ENCODE measurements at places on chromosomes 4 and X.

GRCh38 chr4:40923316-40924095 is 173.8 kb downstream of the NSUN7 start:
- no peak for DNase-seq

DNA sequence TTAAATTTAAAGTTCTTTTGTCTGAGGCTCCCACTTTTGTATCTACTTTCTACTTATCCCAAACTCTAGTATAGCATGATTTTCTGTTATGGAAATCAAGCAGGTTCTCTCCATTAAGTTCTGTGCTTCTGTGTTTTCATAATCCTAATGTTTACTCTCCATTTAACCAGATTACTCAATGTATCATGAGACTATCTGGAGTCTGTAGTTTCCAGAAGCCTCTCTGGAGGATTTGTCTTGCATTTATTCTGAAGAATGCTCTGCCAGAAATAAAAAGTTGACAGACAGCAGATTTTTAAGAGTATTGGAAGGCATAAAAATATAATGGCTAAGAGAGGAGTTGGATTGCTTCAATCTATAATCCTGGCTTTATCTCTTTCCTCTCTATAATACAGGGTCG is 39.2 kb upstream of the PLS3 start:
- no peak for DNase-seq

GRCh38 chr4:82765134-82765533 is 33.5 kb downstream of the SCD5 start:
- DNase-seq, result no peak

GRCh38 chrX:103585411-103586313 is at the start of gene TCEAL4:
Gene TCEAL4 (plus strand): TSS chrX:103585515. CDS start chrX:103586676, 1,161 bp downstream.
- peak; percentile 11 for DNase-seq

- no peak for DNase-seq
These were observed 708 bp downstream of the INTS12 start for GRCh38 chr4:105707782-105708180.

DNA sequence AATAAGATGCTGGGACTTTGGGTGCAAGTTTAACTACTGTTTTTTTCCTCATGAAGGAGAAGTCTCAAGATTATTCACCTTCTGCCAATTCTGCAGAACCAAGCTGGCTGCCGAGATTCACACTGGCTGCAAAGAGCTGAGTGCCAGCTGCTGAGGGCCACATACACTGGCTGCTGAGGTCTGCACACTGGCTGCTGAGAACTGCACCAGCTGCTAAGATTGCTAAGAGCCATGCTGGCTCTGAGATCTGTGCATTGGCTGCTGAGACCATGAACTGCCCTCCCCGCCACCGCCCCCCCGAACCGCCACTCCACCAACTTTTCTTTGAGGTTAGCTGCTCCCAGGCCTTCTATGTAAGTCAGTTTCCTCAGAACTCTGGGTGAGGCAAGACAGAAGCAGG is 330.3 kb downstream of the CBLL2 start:
- no peak for DNase-seq

DNA sequence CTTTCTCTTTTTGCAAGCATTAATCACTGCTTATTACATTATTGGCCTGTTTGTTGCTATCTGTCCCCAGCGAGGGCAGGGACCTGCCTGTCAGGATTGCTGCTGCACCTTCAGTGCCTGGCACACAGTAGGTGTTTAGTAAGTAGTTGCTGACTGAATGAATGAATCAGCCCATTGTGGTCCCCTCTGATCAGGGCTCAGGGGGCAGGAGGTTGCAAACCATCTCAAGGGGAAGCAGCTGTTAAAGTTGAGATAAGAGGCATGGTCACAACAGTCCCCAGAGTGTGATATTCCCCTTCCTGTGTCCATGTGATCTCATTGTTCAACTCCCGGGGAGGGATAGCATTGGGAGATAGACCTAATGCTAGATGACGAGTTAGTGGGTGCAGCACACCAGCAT is 85.4 kb downstream of the WFS1 start:
- no peak for DNase-seq

GRCh38 chr4:140152751-140153418 is 1.1 kb downstream of the MAML3 start:
- peak; percentile 14 for DNase-seq

DNA sequence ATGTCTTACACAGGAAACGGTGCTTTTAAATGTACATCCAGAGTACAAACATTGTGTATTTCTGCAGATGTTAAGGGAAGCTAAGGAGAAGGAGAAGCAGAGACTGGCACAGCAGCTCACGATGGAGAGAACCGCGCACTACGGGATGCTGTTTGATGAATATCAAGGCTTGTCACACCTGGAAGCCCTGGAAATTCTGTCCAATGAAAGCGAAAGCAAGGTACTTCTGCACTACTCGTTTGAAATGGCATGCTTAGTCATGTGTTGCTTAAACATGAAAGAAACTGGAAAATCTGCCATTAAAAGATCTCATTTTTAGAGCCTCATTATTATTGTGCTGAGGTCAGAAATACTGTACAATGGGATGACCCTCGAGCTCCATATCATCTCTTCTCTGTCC is 47.2 kb downstream of the FAM114A1 start:
- no peak for DNase-seq

- no peak for DNase-seq
These were observed 509.3 kb downstream of the CENPC start for GRCh38 chr4:67035986-67036385.

GRCh38 chr4:140930557-140930956 is 174.4 kb upstream of the TBC1D9 start:
- DNase-seq, result no peak

GRCh38 chrX:12505127-12505526 is 286.1 kb upstream of the PRPS2 start:
- no peak for DNase-seq

GRCh38 chrX:10534611-10535010 is 85.8 kb downstream of the MID1 start:
- no peak for DNase-seq

- DNase-seq, result no peak
These were observed 108.8 kb downstream of the NAA11 start for GRCh38 chr4:79217025-79217424.

DNA sequence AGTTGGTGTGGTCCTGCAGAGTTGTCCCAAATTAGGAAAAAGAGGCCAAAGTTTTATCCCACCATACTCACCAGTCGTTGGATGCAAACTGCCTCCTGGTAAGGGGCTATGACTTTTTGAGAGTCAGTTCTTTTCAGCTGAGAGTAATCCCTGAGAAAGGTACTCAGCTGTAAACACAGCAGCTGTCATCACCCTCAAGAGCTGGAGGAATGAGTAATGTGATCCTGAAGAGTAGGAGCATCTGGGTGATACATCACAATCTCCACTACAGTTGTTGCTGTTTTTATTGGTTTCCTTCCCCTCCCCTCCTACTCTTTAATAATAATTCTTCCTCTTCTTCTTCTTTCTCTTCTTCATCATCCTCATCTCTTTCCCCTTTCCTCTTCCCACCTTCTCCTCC is 5.7 kb downstream of the MAGEE1 start:
- no peak for DNase-seq

DNA sequence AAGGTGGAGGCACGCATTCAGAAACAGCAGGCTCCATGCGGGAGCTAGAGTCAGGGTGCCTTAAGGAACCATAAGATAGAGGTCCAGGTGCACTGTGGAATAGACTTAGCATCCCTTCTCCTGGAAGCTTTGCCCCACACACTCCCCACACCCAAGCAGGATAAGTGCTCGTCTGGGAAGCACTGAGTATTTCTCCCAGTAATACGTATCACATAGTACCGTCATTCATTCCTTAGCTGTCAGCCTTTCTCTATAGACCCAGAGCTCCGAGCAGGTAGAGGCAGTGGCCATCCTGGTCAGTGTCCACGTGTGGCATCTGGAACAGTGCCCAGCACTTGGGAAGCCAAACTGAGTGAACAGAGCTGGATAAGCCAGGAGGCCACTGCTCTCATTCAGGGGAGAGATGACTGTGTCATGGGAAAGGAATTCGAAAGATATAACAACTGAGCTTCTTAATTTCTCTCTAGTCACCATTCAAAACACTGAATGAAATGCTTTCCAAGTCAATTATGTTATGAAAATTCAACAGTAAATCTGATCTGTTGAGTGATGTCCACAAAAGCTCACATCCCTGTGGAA is 9.9 kb downstream of the APBB2 start:
- peak; percentile 81 for DNase-seq

DNA sequence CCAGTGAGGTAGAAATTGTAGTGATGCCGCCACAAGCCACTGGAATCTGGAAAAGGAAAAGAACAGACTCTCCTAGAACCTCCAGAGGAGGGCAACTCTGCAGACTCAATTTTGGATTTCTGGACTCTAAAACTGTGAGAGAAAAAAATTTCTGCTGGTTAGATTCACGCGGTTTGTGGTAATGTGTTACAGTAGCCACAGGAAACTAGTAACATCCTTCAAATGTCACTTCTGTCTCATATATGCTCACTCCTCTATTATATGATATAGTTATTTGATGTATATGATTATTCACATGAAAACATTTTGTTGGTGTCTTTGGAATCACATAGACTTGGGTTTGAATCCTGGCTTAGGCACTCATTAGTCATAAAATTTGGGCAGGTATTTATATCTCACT is 18.8 kb downstream of the LDOC1 start:
- DNase-seq, result no peak

DNA sequence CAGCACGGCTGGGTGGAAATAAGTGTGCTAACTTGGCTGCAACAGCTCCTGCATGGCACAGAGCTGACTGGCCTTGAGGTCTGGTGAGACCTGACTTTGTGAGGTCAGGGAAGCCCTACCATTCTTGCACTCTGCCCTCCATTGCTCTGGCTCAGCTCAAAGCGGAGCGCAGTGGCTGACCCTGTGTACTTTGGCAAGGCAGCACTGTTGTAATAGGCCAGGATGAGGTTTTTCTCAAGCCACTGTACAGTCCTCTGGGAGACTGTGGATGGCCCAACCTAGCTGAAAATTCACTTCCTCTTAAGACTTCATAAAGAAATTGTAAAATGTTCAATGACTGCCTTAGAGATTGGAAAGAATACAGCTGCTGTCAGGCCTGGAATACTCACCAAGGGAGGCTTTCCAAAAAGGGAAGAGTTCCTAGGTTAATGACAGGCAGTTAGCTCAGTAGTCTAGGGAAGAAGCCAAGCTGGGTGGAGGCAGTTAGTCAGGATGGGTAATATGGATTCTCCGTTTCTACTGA is 129.8 kb downstream of the GUCY2F start:
- DNase-seq, result no peak

DNA sequence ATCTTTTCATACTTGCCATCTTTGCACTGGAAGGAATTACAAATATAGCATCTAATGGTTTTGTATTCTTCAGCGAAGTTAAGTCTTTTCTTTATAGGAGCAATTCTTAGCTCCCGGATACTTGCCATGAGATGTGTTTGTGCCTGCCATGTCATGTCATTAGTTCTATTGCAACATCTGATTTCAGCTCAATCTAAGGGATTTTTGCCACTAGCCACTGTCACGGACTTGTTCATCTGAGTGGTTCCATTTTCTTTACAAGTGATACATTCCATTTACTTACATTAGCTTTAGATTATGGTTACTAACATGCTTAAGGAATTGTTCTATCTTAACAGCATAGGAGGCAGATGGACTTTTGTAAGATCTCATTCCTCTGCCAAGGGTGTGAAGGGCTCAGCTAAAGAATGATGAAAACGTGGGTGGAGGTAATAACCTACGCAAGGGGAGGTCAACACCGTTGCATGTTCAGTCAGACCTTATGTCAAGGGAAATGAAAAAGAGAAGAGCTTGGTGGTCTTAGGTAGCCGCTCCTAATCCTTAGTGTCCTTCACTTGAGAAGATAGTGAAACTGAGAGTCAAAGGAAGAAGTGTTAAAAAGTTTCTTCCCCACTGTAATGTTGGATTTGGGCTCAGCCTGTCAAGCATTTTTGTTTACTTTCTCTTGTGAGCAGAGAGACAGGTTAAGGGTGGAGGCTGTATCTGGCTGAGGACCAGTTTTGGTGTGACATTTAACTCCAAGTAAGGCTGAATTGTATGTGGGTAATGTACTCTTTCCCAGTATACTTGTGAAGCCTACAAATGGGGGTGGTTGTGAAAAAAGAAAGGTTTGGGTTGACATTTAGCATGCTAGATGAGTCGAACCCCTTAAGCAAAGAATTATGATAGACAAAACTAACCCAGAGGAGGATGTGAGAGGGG is 3.6 kb upstream of the KLHL2 start:
- DNase-seq, result no peak

- DNase-seq, result peak; percentile 53
These were observed 41.9 kb downstream of the POLR2B start for GRCh38 chr4:57020467-57021101.

DNA sequence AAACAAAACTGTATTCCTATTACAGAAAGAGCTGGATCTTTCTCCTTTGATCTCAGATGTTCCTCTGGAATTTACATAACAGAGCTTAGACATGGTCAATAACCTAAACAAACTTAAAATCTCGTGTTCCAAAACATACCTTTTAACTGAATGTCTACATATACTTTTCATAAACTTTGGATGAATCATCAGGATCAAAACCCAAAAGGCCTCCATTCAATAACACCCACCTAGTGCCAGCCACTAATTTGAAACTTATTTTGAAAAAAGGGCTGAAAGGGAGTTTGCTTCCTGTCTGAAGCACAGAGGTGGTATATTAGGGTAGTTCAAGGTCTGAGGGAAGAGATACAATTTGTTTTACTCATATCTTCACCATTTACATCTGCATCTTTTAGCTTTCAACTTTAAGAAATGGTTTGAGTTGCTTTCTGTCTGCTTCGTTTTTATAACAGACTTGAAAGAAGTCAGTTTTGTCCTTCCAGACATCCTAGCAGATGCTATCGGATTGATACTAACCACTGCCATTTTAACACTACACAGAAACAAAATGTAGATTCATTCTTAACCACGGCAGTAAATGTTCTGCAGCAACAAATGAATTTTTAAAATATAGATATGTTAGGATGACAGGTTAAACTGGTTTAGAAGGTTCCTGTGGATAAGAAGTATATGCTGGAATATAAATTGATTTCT is 242.8 kb upstream of the DKK2 start:
- DNase-seq, result no peak

DNA sequence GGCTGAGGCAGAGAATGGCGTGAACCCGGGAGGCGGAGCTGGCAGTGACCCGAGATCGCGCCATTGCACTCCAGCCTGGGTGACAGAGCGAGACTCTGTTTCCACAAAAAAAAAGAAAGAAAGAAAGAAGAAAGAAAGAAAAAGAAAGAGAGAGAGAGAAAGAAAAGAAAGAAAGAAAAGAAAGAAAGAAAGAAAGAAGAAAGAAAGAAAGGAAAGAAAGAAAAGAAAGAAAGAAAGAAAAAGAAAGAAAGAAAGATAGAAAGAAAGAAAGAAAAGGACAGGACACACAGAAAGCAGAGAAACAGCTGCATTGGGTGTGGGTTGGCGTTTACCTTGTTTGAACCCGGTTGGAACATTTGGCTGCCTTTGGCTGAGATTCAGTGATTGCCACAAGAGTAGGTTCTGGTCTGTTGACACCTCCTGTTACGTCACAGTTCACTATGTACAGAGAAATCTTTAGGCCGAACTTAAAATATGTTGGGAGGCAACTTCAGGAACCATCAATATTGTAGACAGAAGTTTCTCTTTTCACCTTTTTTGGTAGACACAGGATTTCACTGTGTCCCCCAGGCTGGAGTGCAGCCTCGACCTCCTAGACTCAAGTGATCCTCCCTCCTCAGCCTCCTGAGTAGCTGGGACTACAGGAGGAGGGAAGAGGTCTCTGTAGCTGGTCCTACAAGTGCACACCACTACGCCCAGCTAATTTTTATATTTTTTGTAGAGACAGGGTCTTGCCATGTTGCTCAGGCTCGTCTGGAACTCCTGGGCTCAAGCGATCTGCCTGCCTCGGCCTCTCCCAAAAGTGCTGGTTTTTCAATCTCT is 16.3 kb upstream of the PLCXD1 start:
- no peak for DNase-seq

All from ACHN (cell line).